ENCODE measurements at places on chromosomes 1 and 21.

DNA sequence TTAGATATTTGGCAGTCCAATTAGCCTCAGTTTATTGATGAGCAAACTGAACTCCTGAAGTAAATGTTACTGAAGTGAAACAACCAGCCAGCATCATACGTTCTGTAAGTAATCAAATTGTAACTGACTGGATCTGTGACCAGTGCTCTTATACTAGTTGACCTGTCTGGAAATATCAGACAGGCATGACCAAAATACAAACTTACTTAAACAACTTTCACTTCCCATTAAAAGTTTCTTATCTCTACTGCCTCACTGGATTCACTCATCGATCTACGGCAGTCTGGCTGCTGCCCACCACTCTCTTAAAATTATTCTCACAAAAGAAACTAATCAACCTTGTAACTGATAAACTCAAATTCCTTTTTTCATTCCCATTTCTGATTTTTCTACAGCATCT, 56.4 kb downstream of the WDR3 start:
- DNase-seq = no peak

GRCh38 chr1:1352786-1353388, 3.7 kb upstream of the DVL1 start:
- no peak for DNase-seq

GRCh38 chr1:24383381-24383940, 30.1 kb downstream of the STPG1 start:
- DNase-seq = no peak

DNA sequence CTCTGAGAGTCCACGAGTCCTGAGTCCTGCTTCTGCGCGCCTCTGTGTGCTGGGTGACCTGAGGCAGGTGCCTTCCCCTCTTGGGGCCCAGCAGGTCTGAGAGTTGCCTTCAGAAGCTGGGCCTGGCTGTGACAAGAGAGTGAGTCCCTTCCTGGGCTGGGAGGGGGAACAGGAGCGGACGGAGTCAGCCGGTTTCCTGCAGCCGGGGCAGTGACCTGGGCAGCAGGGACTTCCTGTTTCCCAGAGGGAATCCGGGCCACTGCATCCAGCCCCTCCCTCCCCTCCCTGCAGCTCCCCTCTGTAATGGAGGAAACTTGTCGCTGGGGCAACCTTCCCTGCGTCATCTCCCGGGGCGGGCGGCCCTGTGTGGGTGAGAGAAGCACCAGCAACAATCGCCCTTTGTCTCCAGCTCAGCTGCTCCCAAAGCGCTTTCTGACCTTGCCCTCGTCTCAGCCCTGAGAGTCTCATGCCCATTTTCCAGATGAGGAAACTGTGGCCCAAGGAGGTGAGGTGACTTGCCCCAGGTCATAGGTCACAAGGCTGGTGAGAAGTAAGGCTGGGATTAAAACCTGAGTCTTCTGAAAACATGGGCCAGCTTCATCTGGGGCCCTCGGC, 61.1 kb downstream of the SDC3 start:
- no peak for DNase-seq

- DNase-seq = no peak
Measured at GRCh38 chr1:234654002-234654733, 44.2 kb upstream of the IRF2BP2 start.

- no peak for DNase-seq
Measured at GRCh38 chr21:36713746-36714145, 14.8 kb downstream of the SIM2 start.

DNA sequence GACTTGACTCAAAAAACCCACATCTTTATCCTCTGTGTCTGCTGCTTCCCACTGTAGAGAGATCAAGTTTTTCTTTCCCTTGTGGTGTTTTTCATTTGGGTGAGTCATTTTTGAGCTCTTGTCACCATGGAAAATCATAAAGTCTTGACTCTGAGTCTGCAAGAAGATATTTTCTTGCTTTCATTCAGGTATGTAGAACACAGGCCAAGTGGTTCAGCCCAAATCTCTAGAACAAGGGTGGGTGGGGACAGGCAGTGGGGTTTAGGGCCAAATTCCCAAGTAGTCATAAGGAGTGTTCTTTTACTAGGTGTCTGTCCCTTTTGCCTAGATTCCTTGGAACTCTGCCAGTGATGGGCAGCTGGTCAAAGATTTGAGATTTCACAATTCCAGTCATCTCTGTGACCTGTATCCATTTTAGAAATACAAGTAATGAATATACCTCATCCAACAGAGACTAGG, 21.5 kb upstream of the ARHGAP29 start:
- DNase-seq = no peak

DNA sequence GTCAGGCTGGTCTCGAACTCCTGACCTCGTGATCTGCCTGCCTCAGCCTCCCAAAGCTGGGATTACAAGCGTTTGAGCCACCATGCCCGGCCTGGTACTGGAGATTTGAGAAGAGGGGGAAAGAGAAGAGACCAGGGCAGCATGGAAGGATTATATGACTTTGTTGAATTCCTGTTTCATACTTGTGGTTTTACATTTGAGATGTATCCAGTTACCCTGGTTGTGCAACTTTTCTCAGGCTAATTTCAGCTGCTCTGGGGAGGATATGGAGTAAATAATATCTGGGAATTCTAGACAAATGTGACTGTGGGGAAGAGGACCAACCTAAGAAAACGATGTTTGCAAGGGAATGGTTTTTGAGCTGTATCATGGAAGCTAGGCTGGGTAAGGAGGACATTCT, 89.5 kb upstream of the GREM2 start:
- no peak for DNase-seq

Measured in cortex of kidney (tissue), 1 donor.